ENCODE measurements at places on chromosomes 7 and 10. TPM values are rescaled to one million over a fixed set of nuclear protein-coding genes. Genes with fewer than 3 reads are reported as not detected.

DNA sequence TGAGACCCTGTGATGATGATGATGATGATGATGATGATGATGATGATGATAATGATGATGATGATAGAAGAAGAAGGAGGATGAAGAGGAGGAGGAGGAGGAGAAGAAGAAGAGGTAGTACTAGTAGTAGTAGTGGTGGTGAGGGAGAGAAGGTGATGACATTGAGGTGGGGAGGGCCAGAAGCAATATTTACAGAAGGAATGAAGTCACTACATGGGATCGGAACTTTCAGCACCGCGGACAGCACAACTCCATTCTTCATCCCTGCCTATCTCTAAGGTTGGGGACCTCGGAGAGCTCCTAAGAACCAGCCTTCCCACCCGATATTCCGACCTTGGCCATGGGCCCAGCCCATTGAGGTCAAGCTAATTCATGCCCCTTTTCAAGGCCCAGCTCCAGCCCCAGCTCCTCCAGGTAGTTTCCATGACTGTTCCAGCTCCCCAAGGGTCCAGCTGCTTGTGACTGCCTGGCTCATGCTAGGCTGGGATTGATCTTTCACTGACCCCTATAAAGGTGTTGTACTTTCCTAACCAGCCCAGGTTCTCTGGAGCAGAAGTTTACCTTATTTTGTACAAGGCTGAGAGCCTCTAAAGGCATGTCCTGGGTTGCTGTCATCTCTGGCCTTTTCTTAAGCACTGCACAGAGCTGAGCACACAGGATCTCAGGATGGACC, 10.3 kb downstream of the CRHR2 start:
- peaks cover 5% of the 10 kb centered on the region for H3K27me3 ChIP-seq
- no peak overlapping the region for H3K4me3 ChIP-seq
- peak; percentile 50 for DNase-seq
- no peaks in the 10 kb centered on the region for H3K36me3 ChIP-seq
- no peaks in the 10 kb centered on the region for H3K4me1 ChIP-seq

DNA sequence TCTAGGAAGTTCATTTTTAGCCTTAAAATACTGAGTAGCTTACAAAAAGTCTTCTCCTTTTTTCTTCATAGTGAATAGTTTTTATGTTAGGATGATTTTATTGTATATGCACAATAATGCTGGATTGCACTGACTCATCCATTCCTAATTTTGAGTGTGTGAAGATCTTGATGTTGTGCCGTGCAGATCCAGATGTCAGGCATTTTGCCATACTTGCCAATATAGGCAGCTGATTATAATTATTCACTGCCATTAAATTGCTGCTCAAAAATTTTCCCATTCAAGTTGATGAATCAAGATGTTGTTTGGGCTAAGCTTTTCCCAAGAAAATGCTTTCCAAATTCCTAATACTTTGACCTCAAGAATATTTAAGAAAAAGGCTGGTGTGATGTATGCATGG, 218.3 kb downstream of the AHR start:
- no peaks in the 10 kb centered on the region for H3K27me3 ChIP-seq
- H3K27ac ChIP-seq = no peak overlapping the region
- peaks cover 3% of the 10 kb centered on the region for H3K4me1 ChIP-seq

- H3K27me3 ChIP-seq = no peaks in the 10 kb centered on the region
- no peaks in the 10 kb centered on the region for H3K36me3 ChIP-seq
- H3K4me3 ChIP-seq = no peak overlapping the region
These were observed 56.0 kb upstream of the SDK1 start for GRCh38 chr7:3245077-3245476.

DNA sequence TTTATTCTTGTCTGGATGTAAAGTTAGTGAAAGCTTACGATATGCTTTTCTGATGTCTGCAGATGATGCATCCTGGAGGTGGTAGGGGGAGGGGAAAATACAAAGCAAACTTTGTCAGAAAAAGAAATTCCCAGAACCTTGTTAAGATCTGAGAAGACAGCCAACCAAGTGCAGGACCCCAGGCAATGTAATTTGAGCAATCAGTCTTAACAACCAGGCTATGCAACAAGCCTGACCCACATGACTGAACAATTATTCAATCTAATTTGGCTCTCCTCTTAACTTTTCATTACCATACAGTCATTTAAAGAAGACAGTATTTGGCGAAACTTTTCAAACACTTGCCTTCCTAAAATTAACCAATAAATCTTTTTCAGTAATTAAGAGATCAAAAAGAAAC, 74.5 kb downstream of the DNAJC1 start:
- no peak for DNase-seq
- no peaks in the 10 kb centered on the region for H3K36me3 ChIP-seq
- no peaks in the 10 kb centered on the region for H3K4me1 ChIP-seq
- no peak overlapping the region for H3K4me3 ChIP-seq

DNA sequence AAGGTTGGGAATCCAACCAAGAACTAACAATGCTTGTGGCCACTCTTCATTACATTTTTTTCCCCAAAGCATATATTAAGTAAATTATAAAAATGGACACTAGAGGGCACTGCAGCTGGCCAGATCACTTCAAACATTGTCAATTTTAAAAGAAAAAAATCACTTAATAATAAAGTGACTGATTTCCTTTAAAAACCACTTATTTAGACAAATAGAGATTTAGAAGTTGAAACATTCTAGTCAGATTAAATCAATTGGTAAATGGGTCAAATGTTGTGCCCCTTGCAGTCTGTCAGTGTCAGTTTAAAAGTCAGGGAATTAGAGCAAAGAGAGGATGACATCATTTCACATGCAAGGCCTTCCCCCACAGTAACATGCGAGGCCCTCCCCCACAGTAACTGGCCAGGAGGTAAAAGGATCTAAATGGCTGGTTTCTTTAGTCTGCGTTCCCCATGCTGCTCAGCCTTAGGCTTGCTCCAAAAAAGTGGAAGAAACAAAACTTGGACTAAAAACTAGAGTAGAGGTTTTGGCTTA, 177.9 kb downstream of the SKAP2 start:
- DNase-seq = no peak
- no peak overlapping the region for H3K4me3 ChIP-seq

Gene MEST
- 0.83 TPM for total RNA-seq

Gene CLEC2L
- total RNA-seq = not detected

- H3K36me3 ChIP-seq = no peaks in the 10 kb centered on the region
- no peak overlapping the region for H3K4me3 ChIP-seq
- DNase-seq = no peak
These were observed 118.6 kb downstream of the CNTNAP2 start for GRCh38 chr7:146235195-146235594.

GRCh38 chr10:3398825-3399646, 226.5 kb upstream of the PITRM1 start:
- peaks cover 5% of the 10 kb centered on the region for H3K27me3 ChIP-seq
- peaks cover 2% of the 10 kb centered on the region for H3K4me1 ChIP-seq
- no peaks in the 10 kb centered on the region for H3K36me3 ChIP-seq
- no peak for DNase-seq
- no peak overlapping the region for H3K27ac ChIP-seq
- H3K4me3 ChIP-seq = no peak overlapping the region

GRCh38 chr7:2470204-2471021, 5.8 kb downstream of the GRIFIN start:
- peaks cover 2% of the 10 kb centered on the region for H3K27me3 ChIP-seq
- no peak for DNase-seq
- no peaks in the 10 kb centered on the region for H3K36me3 ChIP-seq
- H3K27ac ChIP-seq = no peak overlapping the region

Gene CAV1
- 0.19 TPM for total RNA-seq

- no peak for DNase-seq
- H3K27me3 ChIP-seq = no peaks in the 10 kb centered on the region
- no peak overlapping the region for H3K4me3 ChIP-seq
- no peaks in the 10 kb centered on the region for H3K36me3 ChIP-seq
These were observed 15.4 kb upstream of the PCLO start for GRCh38 chr7:83178066-83178465.

Gene C10orf90
- total RNA-seq = not detected

DNA sequence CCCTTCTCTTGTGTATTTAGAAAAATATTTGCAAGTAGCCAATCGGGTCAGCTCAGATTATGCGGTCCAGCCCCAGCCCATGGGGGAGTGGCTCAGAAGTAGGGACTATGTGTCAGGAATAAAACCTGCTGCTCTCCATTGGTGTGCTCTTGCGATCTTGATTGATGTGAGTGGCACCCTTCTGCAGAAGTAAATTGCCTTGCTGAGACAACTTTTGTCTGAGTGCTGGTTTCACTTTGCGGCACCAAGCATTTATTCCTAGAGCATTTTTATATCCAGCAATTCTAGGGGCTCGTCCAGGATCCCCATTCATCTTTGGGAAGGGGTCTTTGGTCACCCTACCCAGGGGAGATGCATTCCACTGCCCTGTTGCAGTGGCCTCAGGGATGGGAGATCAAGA, 26.1 kb upstream of the FAM221A start:
- H3K4me1 ChIP-seq = no peaks in the 10 kb centered on the region
- H3K27me3 ChIP-seq = no peaks in the 10 kb centered on the region
- H3K27ac ChIP-seq = no peak overlapping the region

Gene CYP3A4
- not detected for total RNA-seq

DNA sequence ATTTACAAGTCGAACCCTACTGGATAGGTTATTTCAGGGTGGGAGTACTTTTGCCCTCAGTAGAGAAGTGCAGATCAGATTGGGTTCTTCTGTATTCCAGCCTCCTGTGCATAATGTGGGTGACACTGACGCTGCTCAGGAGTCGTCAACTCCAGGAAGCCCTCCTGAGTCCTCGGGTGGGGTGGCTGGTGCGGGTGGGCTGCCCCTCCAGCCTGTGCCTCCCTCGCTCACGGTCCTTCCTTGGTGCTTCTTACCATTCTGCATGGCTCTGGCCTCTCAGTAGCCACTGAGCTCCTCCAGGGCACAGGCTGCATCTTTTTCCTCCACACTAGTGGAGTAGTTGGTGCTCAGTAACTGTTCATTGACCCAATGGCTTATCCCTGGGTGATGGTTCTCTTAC, 4.3 kb downstream of the CDH23 start:
- H3K27me3 ChIP-seq = peaks cover 32% of the 10 kb centered on the region
- H3K36me3 ChIP-seq = no peaks in the 10 kb centered on the region
- no peak overlapping the region for H3K27ac ChIP-seq
- peaks cover 7% of the 10 kb centered on the region for H3K4me1 ChIP-seq

- H3K27me3 ChIP-seq = no peaks in the 10 kb centered on the region
- H3K4me1 ChIP-seq = peaks cover 72% of the 10 kb centered on the region
- peak; percentile 90 for DNase-seq
- peak overlapping the region; percentile 79 for H3K27ac ChIP-seq
- H3K36me3 ChIP-seq = no peaks in the 10 kb centered on the region
- H3K4me3 ChIP-seq = peak overlapping the region; percentile 72
These were observed 277.6 kb downstream of the GATA3 start for GRCh38 chr10:8331896-8332729.

All from activated CD4-positive, alpha-beta memory T cell treated with anti-CD3 and anti-CD28 coated beads for 36 hours (primary cell).